ENCODE measurements at places on chromosomes 4 and X.

GRCh38 chrX:134692233-134692632 lies 34.0 kb upstream of the PLAC1 start:
- no peak for DNase-seq

DNA sequence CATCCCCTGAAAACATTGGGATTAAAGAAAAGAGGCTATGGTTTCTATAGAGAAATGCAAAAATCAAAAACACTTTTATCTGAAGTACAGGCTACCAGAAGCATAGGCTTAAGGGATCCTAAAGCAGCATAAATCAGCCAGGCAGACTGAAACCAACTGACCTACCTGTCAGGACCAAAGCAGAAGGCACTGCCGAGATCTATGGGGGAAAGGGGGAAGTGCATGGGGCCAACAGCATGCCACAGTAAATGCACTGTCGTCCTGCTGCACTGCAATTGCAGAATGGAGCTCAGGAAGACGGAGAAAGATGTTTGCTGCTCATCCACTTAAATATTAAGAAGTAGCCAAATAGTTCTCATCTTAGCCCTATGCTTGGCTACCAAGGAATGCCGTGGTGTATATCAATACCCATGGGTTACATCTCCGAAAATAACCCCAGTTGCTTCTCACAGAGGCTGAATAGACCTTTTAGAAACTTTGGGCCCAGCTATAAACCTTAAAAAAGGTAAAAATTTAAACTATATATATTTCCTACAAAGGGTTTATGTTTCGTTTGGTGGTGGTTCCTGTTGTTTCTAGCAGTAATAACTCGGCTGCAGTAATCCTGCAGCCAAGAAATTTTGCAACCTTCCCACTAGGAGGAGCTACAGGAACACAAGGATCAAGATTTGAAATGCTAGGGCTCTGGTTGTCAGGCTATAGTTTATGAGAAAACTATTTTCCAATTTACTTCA lies 312.2 kb upstream of the DIAPH2 start:
- peak; percentile 52 for DNase-seq

- no peak for DNase-seq
These were observed 12.8 kb upstream of the TSPAN7 start for GRCh38 chrX:38548508-38548907.

DNA sequence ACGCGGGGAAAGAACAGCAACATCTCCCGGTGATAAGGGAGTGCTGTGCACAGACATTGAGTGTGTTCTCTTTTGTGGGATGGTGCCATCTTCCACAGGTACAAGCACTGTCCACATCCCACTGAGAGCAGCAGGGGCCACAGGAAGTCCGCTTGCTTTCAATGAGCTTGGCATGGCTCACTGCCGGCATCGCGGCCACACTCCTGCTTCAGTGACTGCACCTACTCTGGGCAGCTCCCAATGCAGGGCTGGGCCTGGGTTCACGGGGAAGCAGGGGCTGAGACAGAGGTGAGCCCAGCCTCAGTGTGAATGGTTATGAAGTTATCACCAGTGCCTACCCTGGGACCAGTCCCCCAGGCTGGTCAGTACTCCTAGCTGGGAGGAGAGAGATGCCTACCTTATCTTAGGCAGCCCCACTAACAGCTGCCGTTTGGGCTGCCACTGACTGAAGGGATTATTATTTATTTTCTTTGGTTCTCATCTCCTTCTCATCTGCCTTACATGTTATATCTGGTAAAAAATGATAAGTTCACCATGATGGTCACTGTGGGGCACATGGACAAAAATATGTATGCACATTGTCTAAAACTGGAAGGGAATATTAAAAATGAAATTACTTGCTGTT lies 99.2 kb downstream of the MGST2 start:
- DNase-seq, result no peak

DNA sequence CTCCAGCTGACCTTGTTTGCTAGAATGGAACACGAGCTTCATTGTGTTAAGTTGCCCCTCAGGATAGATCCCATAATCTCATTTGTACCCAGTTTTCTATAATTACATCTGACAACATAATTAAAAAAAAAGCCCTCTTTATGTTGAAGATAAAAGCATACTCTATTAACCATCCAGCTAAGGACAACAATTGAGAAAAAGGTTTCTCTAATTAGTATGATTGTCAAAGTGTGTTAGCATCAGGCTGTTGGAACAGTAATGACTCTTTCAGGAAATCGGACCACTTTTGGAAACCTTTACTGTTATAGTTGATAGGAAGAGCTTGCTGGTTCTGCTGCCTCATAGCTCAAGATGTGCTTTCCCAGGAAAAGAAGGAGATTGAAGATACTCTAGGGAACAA lies 172.6 kb downstream of the FHIP1A start:
- no peak for DNase-seq

DNA sequence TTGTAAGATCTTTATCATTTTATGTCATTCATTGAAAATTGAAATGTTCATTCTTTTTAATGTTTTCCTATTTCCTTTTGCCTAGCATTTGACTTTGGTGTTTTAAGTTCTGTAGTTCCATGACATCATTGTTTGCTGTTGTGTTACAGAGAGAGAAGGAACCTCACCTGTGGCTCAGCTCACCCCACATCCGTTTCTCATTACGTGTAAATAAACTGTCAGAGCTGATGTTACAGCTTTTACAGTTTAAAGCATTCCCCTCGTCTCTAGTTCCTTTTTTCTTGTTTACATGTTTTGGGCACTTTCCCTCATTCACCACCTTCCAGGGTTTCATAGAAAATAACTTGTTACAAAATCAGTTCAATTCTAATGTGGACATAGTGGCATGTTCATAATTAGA lies 137.2 kb downstream of the FNIP2 start:
- no peak for DNase-seq

- no peak for DNase-seq
These were observed 12.9 kb downstream of the HHIP start for GRCh38 chr4:144658903-144659302.
